ENCODE measurements at places on chromosomes 16 and 17.

DNA sequence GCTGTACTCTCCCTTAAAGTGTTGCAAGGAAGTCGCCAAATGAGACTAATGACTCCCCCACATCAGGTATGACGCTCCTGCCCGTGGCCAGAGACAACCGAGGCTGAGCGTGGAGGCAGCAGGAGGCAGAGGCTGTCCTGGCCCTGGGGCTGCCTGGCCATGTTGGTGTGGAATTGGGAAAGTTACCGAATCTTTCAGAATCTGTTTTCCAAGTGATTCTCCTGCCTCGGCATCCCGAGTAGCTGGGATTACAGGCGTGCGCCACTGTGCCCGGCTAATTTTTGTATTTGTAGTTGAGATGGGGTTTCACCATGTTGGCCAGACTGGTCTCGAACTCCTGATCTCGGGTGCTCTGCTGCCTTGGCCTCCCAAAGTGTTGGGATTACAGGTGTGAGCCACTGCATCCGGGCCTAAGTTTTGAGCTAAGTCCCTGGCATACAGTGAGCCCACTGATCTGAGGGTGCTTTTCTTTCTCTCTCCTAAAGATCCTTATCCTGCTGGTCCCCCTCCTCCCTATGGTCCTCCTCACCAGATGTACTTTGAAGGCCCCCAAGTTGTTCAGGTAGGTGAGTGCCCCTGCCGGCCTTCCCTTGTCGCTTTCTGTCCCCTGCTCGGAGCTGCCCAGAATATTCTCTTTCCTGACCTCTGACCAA lies 700 bp downstream of the LITAFD start:
- DNase-seq = no peak

- DNase-seq = peak; percentile 68
Measured at GRCh38 chr16:67399218-67399733, 6.0 kb upstream of the TPPP3 start.

DNA sequence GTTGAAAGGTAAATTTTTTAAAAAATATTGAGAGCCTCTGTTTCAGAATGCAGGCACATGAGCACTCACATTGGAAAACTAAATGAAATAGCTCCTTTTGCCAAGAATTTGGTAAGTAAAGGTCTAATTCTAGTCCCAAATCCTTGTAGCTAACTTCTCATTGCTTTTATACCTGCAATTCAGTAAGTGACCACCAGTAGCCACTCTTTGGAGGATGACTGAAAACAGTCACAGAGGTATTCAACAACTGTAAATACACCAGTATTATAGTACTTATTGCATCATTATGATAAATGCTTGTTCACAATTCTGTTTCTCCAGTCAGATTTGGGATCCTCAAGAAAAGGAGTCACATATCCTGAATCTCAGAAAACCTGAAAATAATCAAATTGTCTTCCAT lies 562.4 kb upstream of the CDH11 start:
- no peak for DNase-seq

DNA sequence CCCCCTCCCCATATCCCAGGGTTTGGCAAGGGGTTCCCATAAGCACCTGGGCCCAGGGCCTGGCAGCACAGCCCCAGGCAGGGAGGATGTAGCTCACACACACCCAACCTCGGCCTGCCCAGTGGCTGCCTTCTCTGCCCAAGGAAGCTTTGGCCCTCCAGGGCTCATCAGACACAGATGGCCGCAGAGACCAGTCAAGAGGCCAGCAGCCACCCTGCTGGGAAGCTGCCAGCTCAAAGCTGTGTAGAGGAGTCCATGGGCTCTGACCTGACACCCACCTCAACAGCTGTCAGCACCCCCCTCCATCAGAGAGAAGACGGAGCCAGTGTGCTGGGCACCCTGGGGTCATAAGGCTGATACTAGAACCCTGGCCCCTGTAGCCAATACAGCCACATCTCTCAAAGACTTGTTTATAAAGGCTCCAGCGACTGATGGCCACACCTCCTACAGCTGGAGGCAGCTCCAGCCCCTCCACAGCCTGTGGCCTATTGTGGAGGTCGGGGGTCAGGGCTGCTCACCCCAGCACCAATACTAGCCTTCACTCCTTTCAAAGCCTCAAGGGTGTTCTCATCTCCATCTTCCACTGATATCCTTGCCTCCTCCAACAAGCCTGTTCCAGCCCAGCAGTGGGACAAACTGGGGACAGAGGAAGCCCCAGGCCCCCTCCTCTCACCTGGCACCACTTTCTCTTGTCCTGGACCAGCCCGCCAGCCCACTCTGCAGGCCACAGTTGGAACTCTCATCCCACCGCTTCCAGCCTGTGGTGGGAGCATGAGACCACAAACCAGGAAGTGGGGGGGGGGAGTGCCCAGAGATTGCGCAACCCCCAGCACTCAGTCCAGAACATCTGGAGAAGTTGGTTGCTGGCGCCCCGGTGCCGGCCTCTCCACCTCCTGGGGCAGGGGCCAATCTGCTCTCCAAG lies 2.2 kb upstream of the MPG start:
- DNase-seq = peak; percentile 70

GRCh38 chr17:47878203-47879027 lies 17.6 kb upstream of the SP2 start:
- DNase-seq = no peak

GRCh38 chr16:82587289-82587688 lies 39.5 kb upstream of the CDH13 start:
- DNase-seq = no peak

DNA sequence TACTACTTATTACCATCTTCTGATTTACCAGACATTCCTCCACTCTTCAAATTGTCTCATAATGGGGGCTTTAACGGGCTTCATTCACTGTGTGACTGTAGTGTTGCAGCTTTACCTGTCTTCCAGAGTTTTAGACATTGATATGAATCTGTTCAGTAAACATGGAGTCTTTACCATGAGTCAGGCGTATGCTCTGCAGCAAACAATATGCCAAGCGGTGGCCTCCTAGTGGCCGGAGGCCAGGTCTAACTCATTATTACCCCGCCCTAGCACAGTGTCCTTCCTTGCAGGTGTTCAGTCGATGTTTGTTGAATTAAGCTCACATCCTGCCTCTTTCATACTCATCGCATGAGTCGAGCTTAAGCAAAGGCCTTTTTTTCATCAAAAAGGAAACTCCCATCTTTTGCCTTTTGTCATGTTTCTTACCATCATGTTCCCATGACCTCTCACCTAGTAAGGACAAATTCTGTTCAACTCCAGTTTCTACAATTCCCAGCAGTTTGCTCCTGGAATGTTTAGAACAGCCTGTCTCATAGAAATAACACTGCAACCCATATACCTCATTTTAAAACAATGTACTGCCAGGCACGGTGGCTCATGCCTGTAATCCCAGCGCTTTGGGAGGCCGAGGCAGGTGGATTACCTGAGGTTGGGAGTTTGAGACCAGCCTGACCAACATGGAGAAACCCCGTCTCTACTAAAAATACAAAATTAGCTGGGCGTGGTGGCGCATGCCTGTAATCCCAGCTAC lies 39.4 kb downstream of the TUBD1 start:
- DNase-seq = peak; percentile 83

DNA sequence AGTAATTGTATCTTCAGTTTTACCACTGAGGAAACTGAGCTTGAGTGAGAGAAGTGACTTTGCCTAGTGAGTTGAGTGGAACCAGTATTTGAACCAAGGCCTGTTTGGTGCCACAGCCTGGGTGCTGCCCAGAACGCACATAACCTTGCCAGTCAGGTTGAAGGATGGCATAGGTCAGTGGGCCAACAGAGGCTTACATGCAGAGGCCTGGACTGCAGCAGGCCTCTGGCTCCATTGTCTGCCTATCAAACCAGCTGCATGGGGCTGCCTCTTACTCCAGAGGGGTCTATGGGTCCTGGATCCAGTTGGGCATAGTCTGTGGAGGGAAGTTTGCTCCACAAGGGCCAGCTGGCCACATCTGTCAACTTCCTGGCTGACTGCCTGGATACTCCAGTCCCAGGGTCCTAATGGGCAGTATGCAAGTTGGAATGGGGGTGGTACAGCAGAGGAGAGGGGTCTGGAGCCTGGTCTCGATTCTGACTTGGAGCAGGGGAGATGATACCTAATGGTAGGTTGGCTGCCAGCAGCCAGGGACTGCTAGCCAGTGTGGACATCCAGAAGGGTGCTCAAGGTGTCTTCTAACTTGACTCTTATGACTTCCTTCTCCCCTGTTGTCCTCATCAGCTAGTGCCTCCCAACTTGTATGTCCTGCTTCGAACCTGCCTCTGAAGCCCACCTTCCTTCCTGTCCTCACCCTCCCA lies 11.1 kb upstream of the RNF112 start:
- no peak for DNase-seq

- no peak for DNase-seq
Measured at GRCh38 chr16:71520550-71520949, 5.7 kb upstream of the CHST4 start.

All from mucosa of descending colon (tissue), 3 donors.